ENCODE measurements at places on chromosomes 3 and 15. TPM values are rescaled to one million over a fixed set of nuclear protein-coding genes. Genes with fewer than 3 reads are reported as not detected.

LOXL1 gene
- 6.0 TPM for total RNA-seq

GUCA1C gene
- total RNA-seq = not detected

ZCWPW2 gene
- 0.53 TPM for total RNA-seq

- H3K36me3 ChIP-seq = no peaks in the 10 kb centered on the region
- no peak within 1 kb of the TSS for H3K27ac ChIP-seq
- H3K4me3 ChIP-seq = peak within 1 kb of the TSS; percentile 68
- DNase-seq = no peak
- H3K4me1 ChIP-seq = peaks cover 24% of the 10 kb centered on the region
- H3K27me3 ChIP-seq = no peaks in the 10 kb centered on the region
Measured at GRCh38 chr3:142888481-142889211, at the start of gene PCOLCE2. TSS of gene PCOLCE2 (minus strand) at chr3:142889083. CDS start at chr3:142888896, 187 bp downstream.

DNA sequence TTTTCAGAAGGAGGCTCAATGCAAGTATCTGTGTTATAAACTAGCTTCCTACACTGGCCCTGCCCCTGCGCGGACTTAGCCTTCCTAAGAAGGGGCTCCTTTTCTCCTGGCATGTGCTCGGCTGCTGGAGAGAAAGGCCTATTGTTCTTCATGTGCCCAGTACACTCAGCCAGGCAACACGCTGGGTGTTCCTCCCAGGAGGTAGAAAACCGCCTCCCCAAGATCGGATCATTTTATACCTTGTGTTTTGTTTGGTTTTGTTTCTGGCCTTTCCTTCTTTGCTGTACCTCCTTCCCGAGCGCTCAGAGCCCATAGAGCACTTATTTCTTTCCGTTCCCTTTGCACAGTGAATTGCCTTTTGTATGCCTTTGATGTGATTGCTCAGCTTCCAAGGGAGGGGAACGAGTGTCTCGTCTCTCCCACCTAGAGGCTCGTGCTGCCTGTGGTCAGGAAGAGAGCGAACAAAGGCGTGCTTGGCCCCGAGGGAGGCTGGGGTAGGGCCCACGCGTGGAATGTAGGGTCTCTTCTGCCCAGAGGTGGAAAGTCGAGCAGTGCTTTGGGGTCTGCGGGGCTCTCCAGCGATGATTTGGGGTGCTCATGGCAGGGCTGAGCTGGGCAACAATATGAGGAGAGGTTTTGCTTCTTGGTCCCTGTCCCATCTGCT, 30.0 kb downstream of the CCNL1 start:
- H3K4me3 ChIP-seq = peak overlapping the region; percentile 8
- DNase-seq = no peak
- no peaks in the 10 kb centered on the region for H3K36me3 ChIP-seq
- peaks cover 41% of the 10 kb centered on the region for H3K4me1 ChIP-seq

DNA sequence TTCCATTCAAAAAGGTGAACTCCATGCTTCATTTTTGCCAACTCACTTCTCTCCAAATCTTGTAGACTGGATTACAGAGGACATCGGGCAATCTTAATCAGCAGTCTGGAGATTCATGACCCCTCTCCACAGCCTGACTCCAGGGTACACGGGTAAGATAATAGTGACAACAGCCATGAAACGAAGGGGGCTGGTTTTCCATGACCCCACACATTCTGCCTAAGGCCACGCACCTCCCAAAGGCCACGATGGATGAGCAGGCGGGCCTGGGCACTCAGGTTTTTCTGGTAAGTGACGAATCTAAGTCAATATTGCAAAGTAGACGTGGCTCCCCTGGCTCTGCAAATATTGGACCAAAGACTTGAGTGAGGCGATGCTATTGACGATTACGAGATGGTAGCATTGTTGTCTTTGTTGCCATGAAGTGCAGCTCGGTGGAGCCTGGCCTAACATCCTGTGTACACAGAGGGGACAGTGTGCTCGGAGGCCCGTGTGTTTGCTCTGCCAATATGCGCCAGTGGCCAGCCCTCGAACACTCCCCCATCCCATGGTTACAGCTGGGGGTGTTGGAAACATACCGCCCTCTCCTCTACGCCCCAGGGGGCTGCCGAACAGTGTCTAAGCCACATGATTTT, 119.1 kb downstream of the OPA1 start:
- H3K4me3 ChIP-seq = no peak overlapping the region
- no peaks in the 10 kb centered on the region for H3K4me1 ChIP-seq
- no peaks in the 10 kb centered on the region for H3K36me3 ChIP-seq

GRCh38 chr3:16653712-16654111, 48.5 kb upstream of the DAZL start:
- no peak overlapping the region for H3K27ac ChIP-seq
- no peaks in the 10 kb centered on the region for H3K27me3 ChIP-seq
- no peaks in the 10 kb centered on the region for H3K36me3 ChIP-seq
- DNase-seq = no peak

GRCh38 chr15:80673561-80674244, 21.4 kb upstream of the ABHD17C start:
- no peak overlapping the region for H3K27ac ChIP-seq
- peaks cover 43% of the 10 kb centered on the region for H3K4me1 ChIP-seq
- H3K27me3 ChIP-seq = no peaks in the 10 kb centered on the region
- H3K4me3 ChIP-seq = no peak overlapping the region

DNA sequence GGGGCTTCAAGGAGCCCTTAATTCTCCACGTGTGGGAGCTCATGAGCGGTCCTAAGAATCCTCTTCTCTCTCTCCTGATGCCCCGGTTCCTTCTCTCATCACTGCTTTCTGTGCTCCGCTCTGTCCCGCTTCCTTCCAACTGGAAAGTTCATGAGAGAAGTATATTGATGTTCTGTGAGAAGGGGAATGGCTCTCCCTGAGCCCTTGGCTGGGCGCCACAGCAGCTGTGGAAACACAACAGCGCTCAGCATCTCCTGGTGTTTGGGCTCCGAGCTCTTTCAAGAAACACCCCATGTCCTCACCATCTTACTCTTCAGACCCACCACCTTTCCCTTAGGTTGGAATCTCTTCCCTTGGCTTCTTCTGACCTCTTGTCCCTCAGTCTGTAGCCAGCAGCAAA, 161.7 kb downstream of the VGLL4 start:
- no peak overlapping the region for H3K4me3 ChIP-seq
- DNase-seq = no peak
- H3K27ac ChIP-seq = peak overlapping the region; percentile 5
- H3K36me3 ChIP-seq = no peaks in the 10 kb centered on the region
- no peaks in the 10 kb centered on the region for H3K27me3 ChIP-seq

DNA sequence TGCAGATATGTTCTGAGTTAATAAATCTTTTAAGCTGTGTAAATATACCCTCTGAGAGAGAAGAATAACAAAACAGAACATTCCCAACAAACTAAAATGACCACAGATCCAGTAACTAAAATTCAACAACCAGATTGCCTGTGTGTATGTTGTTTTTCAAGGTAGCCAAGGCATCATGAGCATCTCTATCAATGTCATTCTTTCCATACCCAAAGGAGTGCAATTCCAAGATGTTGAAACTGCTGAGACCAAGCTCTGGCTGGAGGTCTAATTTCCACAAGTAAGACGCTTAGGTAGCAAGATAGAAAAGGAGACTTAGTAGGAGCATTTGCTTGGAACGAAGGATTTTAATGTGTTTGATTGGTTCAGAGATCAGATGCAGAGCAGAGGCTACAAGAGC, 276.3 kb downstream of the RBMS3 start:
- H3K4me3 ChIP-seq = no peak overlapping the region
- H3K4me1 ChIP-seq = no peaks in the 10 kb centered on the region
- no peak for DNase-seq
- no peak overlapping the region for H3K27ac ChIP-seq
- H3K27me3 ChIP-seq = no peaks in the 10 kb centered on the region
